ENCODE measurements at places on chromosomes 11 and 22.

DNA sequence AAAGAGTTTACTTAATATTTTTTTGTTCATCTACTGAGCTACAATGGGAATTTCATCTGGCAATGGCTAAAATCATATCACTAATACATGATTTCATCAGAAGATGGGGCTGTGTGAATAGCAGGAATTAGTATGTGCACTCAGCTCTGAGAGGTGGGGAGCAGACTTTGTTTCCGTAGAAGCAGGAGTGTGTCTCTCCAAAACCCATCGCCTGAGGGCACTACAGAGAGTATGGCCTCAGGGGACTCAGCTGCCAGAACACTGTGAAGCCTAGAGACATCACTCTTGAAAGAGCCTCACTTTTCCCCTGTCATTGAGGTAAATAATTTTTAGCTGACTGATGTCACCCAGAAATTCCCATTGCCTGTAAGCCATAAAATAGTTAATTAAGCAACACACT lies 261.4 kb upstream of the ISX start:
- no peak for DNase-seq

DNA sequence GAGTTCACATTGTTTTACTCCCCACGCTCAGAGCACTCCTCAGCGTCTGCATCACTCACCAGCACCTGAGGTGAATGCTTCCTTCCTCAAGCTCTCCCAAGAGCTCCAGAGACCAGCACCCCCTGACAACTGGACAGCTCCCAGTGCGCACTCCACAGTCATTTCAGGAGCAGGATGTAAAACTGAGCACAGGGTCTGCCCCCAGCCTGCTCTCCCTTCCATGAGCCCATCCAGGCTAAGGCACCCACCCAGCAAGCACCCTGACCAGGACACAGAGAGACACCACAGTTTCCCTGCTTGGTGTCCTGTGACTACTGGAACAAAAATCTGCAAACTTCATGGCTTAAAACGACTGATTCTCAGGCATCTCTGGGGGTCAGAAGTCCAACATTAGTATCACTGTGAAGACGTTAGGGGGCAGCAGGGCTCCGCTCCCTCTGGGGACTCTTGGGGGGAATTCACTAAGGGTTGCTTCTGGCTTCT lies 3.3 kb downstream of the SCGB1D2 start:
- DNase-seq = no peak

DNA sequence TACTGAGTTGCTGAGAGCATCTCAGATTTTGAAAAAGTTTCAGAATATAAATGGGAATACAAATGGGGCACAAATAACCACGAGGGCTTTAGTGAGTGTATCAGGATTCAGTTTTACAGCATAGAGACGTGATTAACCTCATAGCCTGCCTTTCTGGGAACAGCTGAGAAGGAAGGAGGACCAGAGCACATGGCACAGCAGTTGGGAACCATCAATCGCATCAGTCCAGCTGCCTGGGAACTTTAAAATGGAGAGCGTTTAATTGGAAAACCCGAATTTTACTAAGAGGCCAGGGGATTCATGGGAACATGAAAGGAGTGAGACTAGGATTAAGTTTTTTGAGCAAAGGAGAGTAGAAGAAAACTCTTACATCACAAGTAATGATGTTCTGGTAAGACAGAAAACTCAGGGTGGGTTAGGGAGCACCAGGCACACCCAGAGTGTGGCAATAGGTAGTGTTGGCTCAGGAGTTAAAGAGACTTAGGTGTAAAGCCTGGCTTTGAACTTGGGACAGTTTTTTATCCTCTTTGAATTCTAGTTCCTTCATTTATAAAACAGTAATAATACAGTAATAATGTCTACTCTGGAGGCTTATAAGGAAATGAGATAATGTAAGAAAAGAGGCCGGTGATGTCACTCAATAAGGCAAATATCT lies 40.2 kb downstream of the FZD4 start:
- DNase-seq = no peak

DNA sequence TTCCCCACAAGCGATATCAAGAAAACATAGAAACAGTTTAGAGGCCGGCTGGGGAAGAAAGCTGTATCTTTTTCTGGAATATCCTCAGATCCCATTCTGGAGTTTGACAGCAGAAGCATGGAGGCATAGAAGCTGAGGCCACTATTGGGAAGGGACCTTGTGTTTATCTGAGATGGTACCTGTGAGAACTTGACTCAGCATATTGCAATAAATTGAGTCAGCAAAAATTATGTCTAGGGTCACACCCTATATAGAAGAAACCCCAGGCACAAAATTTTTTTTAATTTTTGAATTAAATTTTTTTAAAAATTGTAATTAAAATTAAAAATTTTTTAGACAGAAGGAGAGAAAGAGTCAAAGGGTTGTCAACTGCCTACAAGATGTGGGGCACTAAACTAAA lies 178.7 kb downstream of the NTM start:
- no peak for DNase-seq

DNA sequence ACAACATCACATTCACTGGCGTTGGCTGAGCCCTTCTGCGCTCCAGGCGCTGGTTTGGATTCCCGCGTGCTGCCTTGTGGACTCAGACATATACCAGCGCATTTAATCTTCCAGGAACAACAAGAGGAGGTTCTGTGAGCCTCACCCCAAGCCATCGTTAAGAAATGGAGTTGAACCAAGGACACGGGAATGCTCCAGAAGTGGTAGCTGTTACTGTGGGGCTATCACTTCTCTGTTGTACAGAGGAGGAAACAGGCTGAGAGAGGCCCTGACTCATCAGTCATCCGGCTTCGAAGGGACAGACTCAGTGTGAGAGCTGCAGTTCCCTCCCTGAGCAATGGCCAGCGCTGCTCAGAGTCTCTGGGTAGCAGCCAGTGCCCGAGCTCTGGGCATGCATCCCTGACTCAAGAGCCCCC lies 291.3 kb downstream of the TBC1D22A start:
- DNase-seq = peak; percentile 49

- peak; percentile 56 for DNase-seq
Observed at GRCh38 chr11:74672956-74673692, 58.1 kb downstream of the CHRDL2 start.

GRCh38 chr11:62889126-62889483 lies 8.4 kb downstream of the SLC3A2 start:
- no peak for DNase-seq

DNA sequence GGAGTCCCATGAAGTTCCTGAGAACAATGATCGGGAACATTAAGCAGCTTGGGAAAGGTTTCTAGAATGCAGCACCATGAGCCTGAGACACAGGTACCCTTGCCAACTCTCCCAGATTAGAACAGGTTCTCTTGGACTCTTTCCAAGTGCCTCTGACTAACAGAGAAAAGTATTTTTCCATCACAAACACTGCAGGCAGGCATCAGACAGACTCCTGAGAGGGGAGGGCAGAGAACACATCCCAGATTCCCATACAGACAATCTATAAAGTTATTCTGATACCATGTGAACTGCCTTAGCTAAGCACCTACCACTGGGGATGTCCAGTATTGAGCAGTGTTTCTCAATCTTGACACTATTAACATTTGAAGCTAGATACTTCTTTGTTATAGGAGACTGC lies 27.3 kb downstream of the SERGEF start:
- DNase-seq = no peak

DNA sequence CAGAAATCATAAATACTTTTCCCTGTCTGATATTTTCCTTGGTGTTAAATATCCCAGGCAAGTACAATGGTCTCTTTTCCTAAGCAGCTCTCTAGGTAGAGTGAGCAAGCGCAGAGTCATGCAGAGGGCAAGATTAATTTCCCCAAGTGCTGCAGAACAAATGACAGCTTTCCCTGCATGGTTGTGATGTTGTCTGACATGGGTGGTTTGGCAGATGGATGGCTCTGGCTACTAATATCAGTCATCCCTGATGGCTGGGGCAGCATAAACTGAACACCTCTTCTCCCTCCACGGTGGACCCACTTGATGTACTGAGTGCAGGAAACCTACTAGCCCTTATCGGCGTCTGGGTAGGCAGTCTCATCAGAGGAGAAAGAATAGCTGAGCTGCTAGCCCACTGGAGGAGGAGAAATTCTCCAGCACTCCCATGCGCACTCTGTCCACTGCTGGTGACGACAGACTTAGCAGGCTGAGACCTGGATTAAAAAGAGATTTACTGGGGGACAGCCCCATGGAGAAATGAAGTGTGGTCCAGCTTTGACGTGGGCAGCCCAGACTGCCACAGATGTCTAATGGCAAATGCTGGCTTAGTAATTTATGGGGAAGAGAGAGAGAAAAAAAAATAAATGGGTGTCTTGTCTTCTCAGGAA lies 202.9 kb downstream of the DBX1 start:
- DNase-seq = no peak

GRCh38 chr11:94271885-94272372 lies 32.5 kb upstream of the IZUMO1R start:
- DNase-seq = no peak

GRCh38 chr11:65860278-65861164 lies at the start of gene MUS81:
Gene MUS81 (plus strand): TSS chr11:65860433. CDS start chr11:65860754, 321 bp downstream.
- peak; percentile 96 for DNase-seq

DNA sequence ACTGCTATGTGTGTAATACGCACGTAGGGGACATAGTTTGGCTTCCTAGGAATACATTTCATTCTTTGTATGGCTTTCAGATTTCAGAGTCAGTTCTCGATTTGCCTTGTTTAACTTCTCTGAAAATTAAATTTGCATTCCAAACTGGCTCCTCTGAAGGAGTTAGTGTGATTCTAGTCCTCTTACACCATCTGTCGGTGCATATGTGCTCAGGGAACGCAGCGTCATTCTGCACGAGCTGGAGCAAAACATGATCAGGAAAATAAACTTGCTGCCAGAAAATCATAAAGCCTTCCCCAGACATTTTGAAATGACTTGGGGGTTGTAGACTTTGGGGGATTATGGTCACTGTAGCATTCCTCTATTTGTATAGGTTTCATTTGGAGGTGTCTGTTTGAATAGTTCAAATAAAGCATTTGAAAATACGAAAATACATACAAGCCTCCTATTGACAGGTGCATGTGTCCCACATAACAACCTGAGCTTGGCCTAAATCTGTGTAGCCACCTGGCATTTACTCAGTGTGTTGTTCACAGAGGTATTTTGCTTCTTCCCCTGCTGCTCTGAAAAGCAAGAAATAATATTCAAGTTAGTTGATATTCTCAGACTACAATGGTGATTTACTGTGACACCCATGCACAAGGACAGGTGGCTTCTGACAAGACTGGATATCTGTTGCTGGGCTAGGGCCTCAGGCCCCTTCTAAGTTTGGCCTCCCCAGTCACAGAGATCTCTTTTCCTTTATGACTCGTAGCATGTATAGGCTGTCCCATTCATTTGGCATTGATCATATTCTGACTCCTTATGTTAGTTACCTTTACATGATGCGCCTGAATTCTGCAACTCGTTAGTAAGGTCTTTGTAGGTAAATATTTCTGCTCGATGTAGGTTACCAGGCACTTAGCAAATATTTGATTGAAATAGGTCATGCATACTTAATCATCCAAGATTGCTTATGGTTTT lies 81.6 kb upstream of the SORL1-AS1 start:
- no peak for DNase-seq

GRCh38 chr11:128458321-128458720 lies 129.0 kb downstream of the ETS1 start:
- DNase-seq = no peak

DNA sequence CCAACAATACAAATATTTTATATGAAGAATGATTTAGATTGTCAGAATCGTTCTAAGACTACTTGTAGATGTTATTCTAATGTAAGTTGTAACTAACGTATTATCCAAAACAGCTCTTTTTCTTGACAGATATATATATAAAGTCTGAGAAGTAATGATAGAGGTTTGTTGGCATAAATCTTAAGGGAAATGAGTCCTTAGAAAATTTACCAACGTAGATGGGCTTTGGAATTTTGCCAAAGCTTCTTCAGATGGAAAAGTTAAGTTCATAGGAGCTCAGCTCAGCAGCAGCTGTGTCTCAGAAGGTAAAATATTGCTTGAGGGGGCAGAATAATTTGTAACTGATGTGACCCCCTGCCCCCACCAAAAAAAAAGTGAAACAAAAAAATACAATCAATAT lies 66.7 kb downstream of the BID start:
- DNase-seq = no peak

GRCh38 chr11:65792456-65792855 lies 5.6 kb downstream of the OVOL1 start:
- no peak for DNase-seq

- no peak for DNase-seq
Observed at GRCh38 chr11:17645190-17645970, 74.0 kb upstream of the MYOD1 start.

GRCh38 chr11:123098990-123099389 lies 37.1 kb upstream of the HSPA8 start:
- no peak for DNase-seq

All from head of caudate nucleus (tissue), 42 donors.